NCI-H187 (cell line): ENCODE measurements at places on chromosomes 13 and 19.

GRCh38 chr13:30616927-30617314 lies 799 bp upstream of the USPL1 start:
- DNase-seq, result peak; percentile 49

- DNase-seq, result no peak
Measured at GRCh38 chr13:94178625-94179244, 300.7 kb downstream of the DCT start.

DNA sequence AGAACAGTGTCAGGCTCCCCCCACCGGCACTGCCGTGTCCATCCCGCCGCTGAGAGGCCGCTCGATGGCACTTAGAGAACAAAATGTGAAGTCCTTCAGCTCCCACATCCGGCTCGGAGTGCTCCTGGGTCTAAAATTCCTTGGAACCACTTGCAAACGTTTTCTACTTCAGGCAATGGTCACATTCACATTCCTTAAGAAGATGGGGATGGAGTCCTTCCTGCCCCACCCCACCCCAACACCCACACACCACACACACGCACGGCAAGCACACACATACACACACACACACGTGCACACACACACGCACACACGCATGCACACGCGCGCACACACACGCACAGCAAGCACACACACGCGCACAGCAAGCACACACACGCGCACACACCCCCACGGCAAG lies 83.4 kb downstream of the SOX1 start:
- DNase-seq, result peak; percentile 59

DNA sequence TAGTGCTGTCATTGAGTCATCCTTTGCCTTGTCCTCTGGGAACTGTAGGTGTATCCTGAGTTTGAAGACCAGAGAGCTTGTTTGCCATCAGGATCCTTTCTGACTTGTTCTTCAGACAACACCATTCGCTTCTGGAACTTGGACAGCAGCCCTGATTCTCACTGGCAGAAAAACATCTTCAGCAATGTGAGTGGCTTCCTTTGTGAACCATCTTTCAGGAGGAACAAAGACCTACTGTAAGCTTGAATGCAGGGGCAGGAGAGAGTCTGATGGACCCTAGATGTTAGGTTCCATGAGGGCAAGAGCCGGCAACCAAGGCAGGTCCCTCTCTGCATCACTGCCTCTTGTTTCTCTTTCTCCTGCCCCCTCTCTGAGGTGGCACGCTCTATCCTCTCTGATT lies 26.7 kb downstream of the WDR62 start:
- DNase-seq, result no peak

DNA sequence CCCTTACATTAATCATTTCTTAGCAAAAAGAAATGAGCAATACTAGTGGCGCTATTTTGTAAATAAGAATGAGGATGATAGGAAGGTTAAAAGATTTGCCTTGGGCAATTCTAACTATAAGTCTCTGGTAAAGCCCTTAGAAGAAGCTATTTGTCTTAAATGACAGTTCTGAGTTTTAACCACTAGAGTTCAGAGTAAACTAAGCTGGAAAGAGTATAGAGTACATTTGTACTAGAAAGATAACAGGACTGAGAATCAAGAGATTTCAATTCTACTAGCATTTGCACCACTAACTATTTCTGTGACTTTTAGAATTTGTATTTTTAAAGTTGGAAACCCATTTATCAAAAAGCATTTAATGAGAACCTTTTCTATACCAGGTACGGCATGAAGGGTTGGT lies 750.3 kb downstream of the OLFM4 start:
- no peak for DNase-seq

DNA sequence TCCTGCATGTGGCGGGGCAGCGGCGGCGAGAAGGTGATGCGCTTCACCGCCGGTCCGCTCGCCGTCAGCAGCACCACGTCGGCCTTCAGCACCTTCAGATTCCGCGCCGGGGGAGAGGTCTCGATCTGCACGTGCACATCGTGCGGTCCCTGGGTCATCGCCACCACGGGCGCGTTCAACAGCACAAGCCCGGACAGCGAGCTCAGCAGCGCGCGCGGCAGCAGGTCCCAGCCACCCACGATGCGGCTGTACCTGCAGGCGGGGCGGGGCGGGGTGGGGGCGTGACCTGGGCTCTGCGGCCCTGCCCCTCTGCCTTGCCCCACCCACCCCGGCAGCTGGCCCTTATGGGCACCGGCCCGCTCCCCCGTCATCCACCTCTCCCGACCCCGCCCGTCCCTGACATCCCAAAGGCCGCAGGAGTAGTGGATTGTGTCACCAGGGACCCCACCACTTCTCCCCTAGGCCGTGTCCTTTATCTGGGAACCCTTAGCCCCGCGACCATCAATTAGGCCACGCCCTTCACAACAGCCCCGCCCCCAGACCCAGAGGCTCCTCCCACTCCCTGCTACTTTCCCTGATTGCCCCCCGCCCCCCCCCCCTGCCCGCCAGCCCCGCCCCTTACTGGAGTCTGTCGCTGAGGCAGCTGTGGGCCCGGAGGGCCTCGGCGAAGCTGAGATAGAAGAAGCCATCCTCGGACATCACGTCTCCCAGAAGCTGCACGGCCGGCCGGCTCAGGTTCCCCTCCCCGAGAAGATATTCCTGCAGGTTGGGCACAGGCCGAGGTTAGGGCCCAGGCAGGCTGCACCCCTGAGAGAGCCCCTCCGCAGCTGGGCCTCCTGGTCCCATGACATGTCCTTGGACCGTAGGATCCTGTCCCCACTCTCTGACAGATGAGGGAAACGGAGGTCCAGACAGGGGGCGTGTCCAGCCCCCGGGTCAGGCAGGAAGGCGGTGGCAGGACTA lies 6.1 kb downstream of the IL4I1 start:
- peak; percentile 86 for DNase-seq

GRCh38 chr19:1512671-1513498 lies at the start of gene ADAMTSL5:
TSS of gene ADAMTSL5 (minus strand) at chr19:1513019. CDS start at chr19:1510943, 2,076 bp downstream.
- no peak for DNase-seq

DNA sequence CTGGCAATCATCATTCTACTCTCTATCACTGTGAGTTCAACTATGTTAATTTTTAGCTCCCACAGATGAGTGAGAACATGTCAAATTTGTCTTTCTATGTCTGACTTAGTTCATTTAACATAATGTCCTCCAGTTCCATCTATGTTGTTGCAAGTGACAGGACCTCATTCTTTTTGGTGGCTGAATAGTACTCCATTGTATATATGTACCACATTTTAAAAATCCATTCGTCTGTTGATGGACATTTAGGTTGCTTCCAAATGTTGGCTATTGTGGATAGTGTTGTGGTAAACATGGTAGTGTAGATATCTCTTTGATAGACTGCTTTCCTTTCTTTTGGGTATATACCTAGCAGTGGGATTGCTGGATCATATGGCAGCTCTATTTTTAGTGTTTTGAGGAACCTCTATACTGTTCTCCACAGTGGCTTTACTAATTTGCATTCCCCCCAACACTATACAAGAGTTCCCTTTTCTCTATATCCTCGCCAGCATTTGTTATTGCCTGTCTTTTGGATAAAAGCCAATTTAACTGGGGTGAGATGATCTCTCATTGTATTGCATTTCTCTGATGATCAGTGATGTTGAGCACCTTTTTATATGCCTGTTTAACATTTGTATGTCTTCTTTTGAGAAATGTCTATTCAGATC lies 124.1 kb downstream of the PCCA start:
- DNase-seq, result no peak

GRCh38 chr13:35514061-35514477 lies 37.6 kb upstream of the MAB21L1 start:
- no peak for DNase-seq

GRCh38 chr13:111845621-111846351 lies 221.2 kb upstream of the SOX1 start:
- no peak for DNase-seq

- DNase-seq, result no peak
Measured at GRCh38 chr19:3324405-3324856, 42.0 kb upstream of the NFIC start.

GRCh38 chr13:99955747-99956472 lies 15.7 kb downstream of the ZIC5 start:
- no peak for DNase-seq

DNA sequence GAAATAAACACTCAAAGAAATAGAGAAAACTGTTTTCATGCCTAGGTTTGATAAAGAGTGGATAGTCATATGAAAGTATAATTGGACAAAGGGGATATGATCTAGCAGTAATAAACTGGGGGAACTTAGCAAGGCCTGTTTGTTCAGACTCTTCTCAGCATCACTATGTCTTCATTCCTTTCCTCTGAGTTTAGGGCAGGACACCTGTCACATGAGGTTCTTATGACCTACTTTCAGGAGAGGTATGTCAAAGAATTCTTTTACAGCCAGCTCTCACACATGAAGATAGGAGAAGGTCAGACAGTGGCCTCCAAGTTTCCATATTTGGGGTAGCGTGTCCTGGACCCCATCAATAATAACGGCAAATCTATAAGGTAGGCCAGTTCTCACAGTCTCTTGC lies 11.4 kb upstream of the RFXAP start:
- no peak for DNase-seq

DNA sequence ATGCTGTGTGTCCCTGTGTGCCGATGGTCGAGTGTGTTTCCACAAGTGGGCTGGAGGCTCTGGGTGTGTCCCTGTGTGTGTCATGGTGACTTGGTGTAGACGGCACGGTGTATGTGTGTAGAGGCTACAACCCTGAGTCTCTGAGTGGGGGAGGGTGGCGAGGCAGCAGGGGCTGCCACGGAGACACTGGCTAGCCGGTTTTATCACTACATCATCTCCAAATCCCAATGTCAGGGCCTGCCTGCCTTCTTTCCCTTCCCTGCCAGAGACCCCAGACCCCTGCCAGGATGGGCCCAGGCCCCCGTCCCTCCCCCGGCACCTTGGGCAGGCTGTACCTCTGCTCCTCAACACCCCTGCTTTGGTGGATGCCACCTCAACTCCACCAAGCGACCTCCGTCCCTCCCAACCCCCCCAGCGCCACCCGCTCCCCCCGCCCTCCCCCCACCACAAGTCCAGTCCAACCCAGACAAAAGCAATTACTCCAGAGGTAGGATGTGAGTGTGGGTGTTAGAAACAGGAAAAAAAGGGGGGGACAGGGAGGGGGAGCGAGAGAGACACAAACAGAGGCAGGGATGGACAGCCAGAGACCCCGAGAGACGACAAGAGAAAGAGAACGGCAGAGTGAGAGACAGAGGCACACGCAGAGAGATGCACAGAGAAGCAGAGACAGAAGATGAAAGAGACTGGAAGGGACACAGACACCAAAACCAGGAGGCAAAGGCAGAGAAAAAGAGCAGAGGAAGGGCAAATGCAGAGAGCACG lies 21.6 kb upstream of the POU2F2 start:
- no peak for DNase-seq

DNA sequence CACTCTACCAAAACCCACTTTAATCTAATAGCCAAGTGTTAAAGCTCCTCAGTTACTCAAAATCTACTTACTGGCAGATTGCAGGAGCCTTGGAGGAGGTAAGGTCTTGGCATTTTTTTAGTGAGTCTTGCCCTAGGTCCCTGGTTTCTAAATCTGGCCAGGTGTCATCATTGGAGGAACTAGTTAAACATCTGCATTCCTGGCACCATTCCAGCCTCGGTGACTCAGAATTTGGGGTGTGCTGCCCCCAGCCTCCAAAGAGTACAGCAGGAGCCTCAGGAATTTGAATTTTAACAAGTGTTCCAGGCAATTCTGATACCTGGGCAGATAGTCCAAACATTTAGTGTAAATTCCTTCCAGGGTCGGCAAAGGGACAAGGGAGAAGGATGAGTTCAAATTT lies 37.4 kb downstream of the KLF5 start:
- DNase-seq, result no peak

GRCh38 chr19:24048261-24048660 lies 38.7 kb upstream of the ZNF254 start:
- no peak for DNase-seq

GRCh38 chr13:36888645-36889044 lies 31.4 kb downstream of the SMAD9 start:
- DNase-seq, result no peak

GRCh38 chr19:47363758-47364531 lies 14.8 kb downstream of the DHX34 start:
- no peak for DNase-seq

- DNase-seq, result peak; percentile 93
Measured at GRCh38 chr19:39498798-39499642, at the start of gene DLL3. TSS of gene DLL3 (plus strand) at chr19:39498947. CDS start at chr19:39498975, 28 bp downstream.

DNA sequence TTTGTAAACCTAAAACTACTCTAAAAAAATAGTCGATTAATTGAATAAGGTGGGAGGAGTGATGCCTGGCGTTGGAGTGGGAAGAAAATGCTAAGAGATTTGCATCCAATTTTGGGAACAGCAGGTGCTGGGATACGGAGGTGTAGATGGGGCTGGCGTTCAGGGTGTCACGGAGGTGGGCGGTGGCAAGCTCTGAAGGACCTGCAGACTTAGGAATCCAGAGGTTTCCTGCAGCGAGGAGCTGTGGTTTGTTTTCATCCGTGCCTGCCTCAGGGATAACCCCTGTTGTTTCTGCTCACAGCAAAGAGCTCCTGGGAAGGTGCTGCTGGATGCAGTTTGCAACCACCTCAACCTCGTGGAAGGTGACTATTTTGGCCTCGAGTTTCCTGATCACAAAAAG lies 166.4 kb upstream of the RNF113B start:
- DNase-seq, result no peak

DNA sequence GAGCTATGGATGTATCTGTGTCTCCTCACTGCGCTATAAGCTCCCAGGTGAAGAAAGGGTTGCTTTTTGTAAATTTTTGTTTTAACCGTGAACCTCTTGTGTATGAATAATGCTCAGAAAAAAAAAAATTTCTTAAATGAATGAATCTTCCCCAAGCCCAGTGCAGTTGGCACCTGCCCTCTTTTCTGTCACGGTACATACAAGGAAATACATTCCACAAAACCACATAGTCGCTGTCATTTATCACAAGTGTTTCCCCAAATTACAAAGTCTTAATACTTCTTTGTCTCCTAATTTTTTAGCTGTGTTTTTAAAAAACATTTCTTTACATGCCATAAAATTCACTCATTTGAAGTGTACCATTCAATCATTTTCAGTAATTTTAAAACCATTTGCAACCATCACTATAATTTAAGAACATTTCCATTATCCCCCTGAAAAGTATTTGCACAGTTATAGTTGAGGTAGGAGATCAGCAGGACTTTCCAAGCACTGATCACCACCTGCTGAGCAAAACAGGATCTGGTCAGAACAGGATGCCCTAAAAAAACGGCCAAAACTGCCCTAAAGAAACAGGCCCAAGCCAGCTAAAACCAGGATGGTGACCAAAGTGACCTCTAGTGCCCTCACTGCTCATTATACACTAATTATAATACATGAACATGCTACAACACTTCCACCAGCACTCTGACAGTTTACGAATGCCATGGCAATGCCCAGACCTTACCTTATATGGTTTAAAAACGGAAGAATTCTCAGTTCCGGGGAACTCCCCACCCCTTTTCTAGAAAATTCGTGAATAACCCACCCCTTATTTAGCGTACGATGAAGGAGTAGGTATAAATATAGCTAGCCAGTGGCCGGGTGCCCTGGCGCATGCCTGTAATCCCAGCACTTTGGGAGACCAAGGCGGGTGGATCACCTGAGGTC lies 1.3 kb upstream of the TEX30 start:
- no peak for DNase-seq

DNA sequence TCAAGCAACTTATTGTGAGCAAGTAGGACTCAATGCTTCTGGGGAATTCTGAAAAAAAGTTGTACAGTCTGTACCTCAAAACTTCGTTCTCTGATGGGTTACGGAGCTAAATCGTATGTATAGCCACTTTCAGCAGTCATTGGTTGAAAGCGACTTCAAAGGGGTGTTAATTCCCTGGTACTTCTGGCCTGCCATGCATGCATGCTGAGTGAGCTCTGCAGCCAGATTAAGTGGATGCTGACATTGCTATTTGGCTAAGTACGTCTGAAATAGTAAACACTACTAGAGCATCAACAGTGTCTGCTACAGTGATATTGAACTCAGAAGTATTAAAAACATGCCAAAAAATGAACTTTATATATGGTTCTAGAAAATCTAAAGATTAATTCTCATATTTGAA lies 1183.1 kb upstream of the PCDH20 start:
- no peak for DNase-seq

- DNase-seq, result no peak
Measured at GRCh38 chr19:34350161-34350561, 14.8 kb upstream of the GPI start.
